ENCODE measurements at places on chromosomes 5 and 9.

- no peak for DNase-seq
Measured at GRCh38 chr5:147276497-147276896, 41.7 kb downstream of the STK32A start.

DNA sequence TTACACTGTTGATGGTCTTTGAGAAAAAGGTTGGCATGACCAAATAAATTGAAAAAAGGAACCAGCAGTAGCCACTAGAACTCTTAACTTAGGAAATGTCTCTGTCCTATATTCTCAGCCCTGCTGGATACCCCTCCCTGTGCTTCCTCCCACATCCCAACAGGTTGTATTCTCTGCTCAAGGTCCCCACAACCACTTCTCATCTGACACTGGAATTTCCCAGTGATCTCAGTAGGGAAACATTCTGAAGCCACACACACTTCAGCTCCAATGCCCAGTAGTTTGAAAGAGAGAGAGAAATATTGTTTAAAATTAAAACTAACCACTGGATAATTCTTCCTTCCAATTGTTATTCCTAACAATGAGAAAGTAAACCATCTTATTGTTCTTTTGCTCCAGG lies 30.0 kb upstream of the NREP start:
- DNase-seq = no peak

DNA sequence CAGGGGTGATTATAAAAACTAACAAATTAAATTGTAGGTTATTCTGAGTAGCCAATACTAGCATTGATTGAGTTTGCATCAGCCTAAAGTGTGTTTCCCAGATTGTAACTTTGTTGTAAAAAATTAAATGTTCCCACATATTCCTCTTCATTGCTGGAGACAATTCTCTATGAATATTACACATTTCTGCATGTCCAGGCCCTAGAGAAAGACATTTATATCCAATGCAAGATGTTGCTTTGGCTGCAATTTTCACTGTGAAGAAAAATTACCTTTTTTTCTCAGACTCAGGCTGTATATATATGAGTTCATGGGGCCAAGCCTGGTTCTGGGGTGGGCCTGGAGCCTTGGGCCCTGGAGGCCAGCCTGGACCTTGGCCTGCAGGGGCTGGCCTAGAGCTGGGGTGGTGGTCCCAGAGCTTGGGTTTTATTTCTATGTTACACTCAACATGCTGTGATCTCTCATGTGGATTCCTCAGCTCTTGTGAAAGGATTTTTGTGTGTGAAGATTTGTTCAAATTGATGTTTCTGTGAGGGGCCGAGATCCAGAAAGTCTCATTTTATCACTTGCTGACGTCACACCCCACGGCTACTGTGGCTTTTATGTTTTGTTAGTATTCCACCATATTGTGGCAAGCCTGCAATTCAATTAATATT lies 232.5 kb downstream of the SPATA31A1 start:
- peak; percentile 53 for DNase-seq

DNA sequence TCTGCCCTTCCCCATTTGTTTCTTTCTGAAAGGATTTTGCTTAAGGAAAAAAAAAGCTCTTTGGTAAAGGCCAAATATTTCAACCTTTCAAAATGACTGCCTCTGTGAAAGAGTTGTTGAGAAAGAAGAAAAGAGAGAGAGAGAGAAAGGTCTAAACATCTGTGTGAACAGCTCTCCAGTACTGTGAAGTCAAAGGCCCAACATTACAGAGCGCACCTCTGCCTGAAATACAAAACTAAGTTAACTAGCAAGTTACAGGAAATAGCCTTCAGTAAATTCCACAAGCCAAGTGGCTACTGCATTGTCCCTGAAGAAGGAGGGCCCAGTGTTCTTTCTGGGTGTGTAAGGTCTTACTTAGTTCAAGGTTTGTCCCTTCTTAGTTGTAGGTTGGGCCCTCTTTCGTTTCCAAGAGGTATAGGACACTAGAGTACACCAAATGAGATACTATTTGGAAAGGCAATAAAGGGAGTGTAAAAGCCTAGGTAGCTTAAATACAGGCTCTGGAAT lies 104.4 kb downstream of the THBS4 start:
- no peak for DNase-seq

- no peak for DNase-seq
Measured at GRCh38 chr5:78611126-78611605, 37.4 kb downstream of the LHFPL2 start.

- DNase-seq = no peak
Measured at GRCh38 chr5:179264053-179264782, 81.0 kb downstream of the ADAMTS2 start.

GRCh38 chr5:143041461-143041860 lies 271.3 kb downstream of the ARHGAP26 start:
- peak; percentile 82 for DNase-seq

GRCh38 chr5:124617787-124618186 lies 128.7 kb downstream of the ZNF608 start:
- no peak for DNase-seq

GRCh38 chr5:174751154-174752000 lies 27.0 kb downstream of the MSX2 start:
- peak; percentile 74 for DNase-seq

- DNase-seq = no peak
Measured at GRCh38 chr5:151562019-151562707, 29.0 kb downstream of the FAT2 start.

DNA sequence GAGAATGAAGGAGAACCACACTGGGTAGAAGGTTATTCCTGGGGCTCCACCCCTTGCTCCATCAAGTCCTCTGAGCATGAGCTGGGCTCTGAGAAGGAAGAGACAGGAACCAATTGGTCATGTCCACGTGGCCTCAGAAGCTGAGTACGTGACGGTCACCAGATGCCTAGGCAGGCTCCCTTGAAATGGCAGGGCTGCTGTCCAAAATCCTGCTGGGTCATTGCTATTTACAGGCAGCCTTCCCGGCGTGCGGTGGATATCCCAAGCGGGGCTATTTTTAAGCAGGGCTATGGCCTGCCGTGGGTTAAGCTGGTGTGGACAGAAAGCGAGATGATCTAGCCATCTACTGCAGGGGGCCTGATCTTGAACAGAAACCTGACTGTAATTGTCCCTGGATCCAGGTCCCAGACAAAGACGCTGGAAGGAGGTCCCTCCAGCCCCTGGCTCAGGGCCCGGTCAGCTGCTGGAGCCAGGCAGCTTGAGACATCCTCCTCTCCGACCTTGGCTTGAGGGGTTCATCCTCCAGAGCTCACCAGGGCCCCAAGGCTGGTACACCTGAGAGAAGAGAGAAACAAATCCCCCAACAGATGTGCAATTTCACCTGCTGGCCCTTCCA lies 550 bp upstream of the CKMT2 start:
- DNase-seq = peak; percentile 16

DNA sequence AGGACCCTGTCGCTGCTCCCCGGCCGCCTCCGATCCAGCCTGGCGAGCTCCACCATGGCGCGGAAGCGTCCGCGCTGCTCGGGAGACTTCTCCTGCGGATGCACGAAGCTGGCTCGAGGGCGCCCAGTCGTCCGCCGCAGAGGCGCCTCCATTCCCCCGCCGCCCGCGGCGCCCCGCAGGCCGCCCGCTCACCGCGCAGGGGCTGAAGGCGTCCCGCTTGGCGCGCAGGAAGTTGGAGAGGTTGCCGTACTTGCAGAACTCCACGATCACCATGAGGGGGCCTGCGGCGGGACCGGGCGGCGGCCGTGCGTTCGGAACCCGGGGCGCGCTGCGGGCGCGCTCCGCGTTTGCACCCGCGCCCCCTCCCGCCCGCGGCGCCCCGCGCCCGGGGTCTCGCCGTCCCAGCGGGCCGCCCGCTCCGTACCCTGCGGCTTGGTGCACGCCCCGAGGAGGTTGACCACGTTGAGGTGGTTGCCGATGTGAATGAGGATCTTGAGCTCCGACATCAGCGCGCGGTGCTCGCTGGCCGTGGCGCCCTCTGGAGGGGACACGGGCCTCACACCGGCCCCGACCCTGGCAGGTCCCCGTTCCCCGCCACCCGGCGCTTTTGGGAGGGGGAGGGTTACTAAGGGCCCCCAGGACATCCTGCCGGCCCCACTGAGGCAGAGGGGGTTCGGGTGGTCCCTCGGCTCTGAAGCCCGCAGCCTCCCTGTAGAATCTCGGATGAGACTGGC lies 27.7 kb upstream of the SCGB3A1 start:
- peak; percentile 80 for DNase-seq

GRCh38 chr5:142981475-142981874 lies 211.3 kb downstream of the ARHGAP26 start:
- peak; percentile 32 for DNase-seq

GRCh38 chr5:85108471-85108870 lies 723.8 kb upstream of the EDIL3 start:
- DNase-seq = no peak

DNA sequence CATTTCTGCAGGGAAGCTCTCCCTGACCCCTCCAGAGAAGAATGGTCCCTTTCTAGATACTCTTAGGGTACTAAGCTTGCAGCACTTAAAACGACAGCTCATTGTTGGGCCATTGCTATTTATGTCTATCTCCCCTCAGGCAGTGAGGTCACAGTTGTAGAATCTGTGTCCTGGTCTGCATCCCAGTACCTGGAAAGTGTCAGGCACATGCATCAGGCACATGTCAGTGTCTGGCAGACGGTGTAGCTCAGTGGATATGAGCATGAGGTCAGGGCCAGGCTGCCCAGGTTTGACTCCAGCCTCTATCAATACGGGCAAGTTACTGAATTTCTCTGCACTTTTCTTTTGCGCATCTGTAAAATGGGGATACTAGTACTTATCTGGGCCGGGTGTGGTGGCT lies 22.2 kb upstream of the EEIG1 start:
- DNase-seq = no peak

DNA sequence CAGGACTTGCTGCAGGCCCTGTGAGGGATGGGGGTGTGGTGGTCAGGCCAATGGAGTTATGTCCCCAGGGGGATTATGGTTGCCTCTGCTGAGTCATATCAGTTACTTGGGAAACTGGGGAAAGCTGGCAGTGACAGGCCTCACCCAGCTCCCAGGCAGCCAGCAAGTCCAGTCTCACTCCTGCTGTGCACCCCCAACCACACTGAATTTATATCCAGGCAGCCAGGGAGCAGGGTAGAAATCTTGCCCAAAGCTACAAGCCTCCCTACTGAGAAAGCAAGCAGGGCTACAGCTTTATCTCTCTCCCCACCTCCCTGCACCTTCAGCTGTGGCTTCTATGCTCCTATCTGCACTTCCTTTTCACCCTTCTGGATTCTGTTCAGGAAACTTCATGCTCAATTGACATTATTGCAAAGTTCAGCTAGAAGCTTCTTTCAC lies 2076.0 kb upstream of the CDH9 start:
- no peak for DNase-seq

- no peak for DNase-seq
Measured at GRCh38 chr9:106107716-106108115, 413.4 kb downstream of the TMEM38B start.
